ENCODE measurements at places on chromosomes 5 and 9.

DNA sequence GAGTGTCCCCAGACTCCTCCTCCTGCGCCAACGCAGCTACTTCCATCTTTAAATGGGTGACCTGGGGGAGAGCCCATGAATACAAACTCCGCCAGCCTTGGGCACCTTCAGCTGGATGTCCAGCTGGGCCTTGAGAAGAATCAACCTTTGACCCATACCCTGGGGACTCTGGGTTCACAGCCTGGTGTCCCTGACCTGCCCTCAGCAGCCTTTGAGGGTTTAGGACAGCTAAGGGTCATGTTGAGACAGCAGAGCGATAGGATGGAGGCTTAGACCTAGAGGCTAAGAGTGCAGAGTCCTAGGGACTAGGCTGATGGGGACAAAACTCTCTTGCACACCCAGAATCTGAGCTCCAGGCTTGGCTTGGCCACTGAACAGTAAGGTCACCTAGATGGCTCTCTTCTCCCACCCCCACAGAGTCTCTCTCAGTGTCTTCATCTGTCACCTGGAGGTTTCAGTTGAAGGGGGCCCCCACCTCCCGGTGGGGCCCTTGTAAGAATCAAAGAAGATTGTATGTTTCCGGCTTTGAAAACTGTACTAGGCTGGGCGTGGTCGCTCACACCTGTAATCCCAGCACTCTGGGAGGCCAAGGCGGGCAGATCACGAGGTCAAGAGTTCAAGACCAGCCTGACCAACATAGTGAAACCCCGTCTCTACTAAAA lies 6.7 kb upstream of the AQP3 start:
- DNase-seq, result no peak

DNA sequence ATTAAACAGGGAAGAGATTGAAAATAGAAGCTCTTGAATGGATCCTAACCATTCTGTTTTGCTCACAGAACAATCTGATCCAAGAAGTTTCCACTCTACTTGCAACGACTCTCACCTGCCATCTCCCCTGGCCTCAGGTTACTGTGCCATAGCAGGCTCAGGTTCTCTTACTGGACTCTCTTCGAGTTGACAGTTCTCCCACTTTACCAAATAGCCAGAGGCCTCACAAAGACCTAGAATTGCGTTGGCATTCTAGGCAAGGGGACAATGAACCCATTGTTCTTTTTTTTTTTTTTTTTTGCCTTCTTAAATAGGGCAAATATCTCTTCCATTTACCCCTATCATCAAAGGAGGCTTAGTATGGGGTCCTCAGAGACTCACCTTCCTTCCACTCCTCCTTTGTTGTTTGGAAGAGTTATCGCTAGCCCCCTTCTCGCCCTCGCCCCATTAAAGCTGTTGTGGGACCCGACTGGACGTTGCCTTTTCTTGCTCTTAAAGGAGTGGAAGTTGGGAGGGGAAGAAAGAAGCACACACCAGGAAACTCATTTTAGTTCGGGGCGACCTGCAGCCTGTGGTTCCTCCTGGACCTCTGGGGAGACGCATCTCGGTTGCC lies 688 bp upstream of the PLPPR1 start:
- no peak for DNase-seq

GRCh38 chr5:19322716-19323485 lies 665.1 kb downstream of the CDH18 start:
- DNase-seq, result no peak

DNA sequence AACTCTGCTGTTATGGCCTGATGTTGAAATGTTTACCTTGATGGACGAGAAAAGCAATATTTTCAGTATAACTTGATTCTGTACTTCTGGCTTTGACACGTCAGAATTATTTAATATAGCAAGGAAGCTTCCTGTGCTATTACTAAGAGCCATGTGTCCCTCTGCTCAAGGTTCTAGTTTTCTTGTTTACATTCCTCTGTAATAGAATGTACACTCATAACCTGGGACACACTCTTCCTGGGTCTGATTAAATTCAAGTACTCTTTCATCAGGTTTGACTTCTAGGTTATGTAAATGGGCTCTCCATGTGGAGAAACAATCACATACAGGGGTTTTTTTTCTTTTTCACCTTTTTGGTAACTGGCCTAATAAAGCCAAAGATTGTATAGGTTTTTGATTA lies 33.1 kb downstream of the GTF3C4 start:
- DNase-seq, result no peak

DNA sequence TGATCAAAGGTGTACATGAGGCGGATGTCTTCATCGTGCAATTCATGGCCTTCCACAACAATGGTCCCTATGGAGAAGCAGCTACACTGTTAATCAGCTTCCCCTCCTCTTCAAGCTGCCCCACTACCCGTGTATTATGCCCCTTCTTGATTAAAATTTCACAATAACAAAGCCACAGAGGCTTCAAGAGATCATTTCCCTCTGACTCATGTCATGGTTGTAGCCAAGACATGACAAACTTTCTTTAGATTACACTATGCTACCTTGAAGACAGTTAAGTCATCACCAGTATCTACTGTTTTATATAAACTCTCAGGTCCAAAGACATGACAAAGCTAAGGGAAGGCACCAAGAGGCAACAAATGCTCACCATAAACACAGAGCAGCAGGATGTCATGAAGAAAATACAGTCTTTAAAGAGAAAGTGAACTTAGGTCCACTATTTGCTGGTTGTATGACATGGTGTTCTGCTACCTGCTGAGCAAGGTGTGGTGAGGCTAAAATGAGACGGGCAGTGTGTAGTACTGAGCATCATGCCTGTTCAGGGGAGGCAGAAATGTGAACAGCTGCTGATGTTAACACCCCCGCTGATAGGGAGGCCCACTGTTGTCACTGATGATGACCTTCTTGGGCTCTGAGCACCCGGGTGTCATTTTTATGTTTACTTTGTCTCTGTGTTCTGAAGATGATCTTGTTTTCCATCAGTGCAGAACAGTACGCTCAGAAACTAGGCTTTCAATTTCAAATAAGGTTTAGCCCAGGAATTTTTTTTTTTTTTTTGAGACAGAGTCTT lies 48.3 kb downstream of the IARS1 start:
- no peak for DNase-seq

- no peak for DNase-seq
Measured at GRCh38 chr9:71363286-71363961, 242.0 kb upstream of the TRPM3 start.

GRCh38 chr5:493758-494157 lies 30.5 kb downstream of the SLC9A3 start:
- no peak for DNase-seq

- DNase-seq, result no peak
Measured at GRCh38 chr5:94700592-94700991, 82.1 kb downstream of the SLF1 start.

GRCh38 chr9:121273064-121273775 lies 5.3 kb downstream of the GSN start:
- DNase-seq, result no peak

DNA sequence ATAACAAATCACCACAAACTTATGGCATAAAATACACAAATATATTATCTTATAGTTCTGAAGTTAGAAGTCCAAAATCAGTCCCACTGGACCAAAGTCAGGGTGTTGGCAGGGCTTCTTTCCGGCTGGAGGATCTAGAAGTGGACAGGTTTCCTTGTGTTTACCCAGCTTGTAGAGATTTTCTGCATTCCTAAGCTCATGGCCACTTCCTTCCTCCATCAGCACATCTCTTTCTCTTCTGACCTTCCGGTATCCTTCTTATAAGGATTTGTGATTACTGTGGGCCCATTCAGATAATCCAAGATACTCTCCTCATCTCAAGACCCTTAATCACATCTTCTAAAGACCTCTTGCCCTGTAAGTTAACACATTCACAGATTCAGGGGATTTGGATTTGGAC lies 97.6 kb downstream of the RAB3C start:
- no peak for DNase-seq

DNA sequence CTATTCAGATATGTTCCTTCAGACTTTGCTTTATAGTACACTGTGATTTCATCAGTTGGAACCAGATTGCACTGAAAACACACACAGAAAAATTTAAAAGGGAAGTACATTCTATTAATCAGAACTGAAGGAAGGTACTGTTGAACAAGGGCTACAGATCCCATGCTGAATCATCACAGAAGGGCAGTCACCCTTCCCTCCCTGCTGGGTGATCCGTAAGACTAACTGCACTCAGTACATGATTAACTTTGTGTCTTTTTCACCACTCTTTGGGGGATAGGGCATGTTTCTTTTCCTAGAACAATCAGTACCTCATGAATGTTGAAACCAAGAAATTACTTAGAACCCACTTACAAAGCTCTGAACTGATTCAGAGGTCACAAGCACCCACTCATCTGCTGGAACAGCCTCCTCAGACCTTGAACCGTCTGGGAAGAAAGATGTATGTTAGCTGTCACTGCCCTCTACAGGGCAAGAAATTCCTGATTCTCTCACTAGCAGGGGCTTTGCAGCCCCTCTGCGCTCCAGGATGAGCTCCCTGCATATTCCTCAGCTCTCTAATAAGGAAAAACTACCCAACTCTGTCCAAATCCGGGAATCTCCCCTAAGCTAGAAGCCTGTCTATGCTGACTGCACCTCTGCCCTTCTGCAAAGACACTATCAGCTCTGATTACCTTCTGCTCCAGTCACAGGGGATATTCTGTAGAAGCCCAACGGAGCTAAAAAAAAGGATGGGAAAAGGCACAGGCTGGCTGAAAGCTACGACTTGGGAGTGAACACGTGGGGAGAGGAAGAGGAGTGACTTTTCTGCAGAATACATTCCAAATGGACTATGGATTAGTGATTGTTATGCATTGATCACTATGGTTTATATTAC lies 51.0 kb downstream of the IARS1 start:
- no peak for DNase-seq

DNA sequence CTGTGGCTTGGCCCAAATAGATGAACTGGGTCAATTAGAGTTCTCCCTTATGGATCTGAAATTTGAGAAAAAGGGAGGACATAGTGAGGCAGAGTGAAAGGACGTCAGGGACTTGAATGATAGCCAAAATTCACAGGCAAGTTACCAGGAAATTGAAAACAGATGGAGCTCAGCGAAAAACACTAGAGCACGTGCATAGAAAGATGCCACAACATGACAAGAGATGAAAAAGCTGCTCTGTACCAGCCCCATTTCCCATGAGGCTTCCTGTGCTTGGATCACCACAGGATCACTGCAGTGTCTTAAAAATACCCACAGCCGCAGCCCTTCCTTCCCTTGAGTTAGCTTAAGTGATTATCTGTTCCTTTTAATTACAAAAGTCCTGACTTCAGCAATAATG lies 39.0 kb upstream of the HOMER1 start:
- no peak for DNase-seq

DNA sequence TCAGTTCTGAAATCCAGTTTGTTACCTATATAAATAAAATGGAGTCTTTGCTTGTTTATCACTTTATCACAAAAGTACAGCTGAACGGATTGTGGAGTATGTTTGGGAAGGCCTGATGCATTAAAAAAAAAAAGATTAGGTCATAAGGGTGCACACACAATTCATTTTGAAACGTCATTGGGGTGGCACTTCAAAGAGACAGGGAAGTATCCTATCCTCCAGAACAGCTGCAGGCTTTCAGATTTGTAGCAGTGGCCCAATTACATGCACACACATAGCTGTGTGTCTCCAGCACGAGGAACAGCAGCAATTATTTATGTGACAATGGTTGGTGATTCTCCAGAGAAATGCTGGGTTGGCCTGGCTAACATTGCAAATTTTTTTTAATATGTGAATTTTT lies 46.8 kb upstream of the FER start:
- DNase-seq, result no peak

- DNase-seq, result no peak
Measured at GRCh38 chr5:120599576-120599975, 135.5 kb downstream of the PRR16 start.

- no peak for DNase-seq
Measured at GRCh38 chr5:32928761-32929160, 217.6 kb downstream of the NPR3 start.

DNA sequence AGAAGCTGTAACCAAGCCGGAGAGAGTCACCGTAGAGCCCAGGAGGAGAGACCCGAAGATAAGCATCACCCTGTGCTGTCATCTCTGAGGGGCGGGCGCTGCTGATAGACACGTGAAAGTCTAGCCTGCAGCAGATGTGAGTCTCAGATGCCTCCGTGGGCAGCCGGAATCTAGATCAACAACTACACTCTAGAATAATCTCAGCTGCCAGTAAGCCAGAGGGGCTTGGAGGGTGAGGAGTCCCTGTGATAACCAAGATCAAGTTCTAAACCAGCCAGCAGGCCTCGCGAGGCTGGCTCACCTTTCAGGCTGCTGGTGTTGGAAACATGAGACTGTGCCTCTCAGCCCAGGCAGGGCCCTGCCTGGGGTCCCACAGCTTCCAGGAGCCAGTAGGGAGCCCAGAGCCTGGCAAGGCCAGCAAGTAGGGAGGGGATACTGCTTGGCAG lies 54.1 kb downstream of the DAPK1 start:
- DNase-seq, result no peak

DNA sequence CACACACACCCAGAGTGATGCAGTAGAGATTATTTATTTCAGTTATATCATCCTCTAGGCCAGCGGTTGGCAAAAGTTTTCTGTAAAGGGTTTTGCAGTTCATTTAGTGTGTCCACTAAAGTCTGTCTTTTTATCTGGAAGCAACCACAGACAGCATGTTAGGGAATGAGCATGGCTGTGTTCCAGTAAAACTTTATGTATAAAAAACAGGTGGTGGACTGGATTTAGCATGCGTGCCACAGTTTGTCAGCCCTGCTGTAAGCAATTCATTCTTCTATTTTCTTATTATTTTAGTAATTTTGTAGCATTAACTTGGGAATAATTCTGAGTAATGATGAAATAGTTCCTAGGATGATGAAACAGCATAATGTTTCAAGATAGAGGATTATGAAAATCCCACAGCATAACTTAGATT lies 51.7 kb downstream of the CCNH start:
- no peak for DNase-seq

GRCh38 chr5:15383021-15383420 lies 117.0 kb upstream of the FBXL7 start:
- no peak for DNase-seq

GRCh38 chr5:112293587-112293986 lies 125.5 kb downstream of the EPB41L4A start:
- DNase-seq, result no peak

DNA sequence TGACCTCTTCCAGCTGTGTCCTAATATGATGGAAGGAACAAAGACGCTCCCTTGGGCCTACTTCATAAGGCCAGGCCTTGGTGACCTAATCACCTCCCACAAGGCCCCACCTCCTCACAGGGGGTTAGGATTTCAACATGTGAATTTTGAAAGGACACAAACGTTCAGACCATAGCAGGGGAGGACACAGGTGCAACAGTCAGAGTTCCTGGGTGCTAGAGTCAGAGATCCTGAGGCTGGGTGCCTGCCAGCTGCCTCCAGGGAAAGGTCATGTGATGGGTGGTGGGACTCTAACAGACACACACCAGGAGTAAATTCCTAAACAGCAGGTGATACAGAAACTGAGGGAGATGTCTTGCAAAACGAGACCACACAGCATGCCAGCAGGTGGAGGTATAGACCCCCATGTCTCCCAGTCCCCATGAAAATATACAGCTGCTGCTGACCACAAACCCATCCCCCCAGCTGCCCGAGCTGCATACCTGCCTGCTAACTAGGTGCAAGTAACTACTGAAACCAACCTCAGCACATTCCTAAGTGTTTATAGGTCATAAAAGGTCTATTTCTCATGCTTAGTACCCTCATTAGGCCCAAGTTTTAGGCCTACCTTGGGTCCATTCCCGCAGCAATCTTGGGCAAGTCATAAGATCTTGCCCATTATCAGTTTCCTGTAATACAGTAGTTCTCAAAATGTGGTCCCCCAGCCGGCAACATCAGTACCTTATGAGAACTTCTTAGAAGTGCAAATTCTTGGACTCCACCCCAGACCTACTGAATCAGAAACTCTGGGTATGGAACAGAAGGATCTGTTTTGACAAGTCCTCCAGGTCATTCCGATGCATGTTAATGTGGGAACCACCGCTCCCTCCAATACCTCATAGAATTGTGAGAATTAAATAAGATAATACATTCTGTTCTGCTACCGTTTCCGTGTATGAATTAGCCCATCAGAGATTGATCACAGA lies 245.3 kb downstream of the ENC1 start:
- DNase-seq, result no peak
